Renal cortical epithelial cell (primary cell): ENCODE measurements at places on chromosomes 5 and 9. TPM values are rescaled to one million over a fixed set of nuclear protein-coding genes. Genes with fewer than 3 reads are reported as not detected.

SLIT3 gene
- total RNA-seq = 0.69 and 3.3 TPM in 2 replicates

CCNJL gene
- total RNA-seq = 4.2 and 5.3 TPM in 2 replicates

SLC36A2 gene
- 0.89 TPM in 1 of 2 replicates, not detected in the other for total RNA-seq

NOXA1 gene
- 2.1 and 2.8 TPM in 2 replicates for total RNA-seq

RAD17 gene
- total RNA-seq = 26.0 and 29.5 TPM in 2 replicates

DNM1 gene
- 9.2 and 33.5 TPM in 2 replicates for total RNA-seq

CNTFR gene
- total RNA-seq = not detected in 2 replicates

NUTM2F gene
- not detected in 2 replicates for total RNA-seq
